GM12878 (cell line): ENCODE measurements at places on chromosomes 7 and 10.

GRCh38 chr10:97185326-97186058, at the start of gene SLIT1:
Gene SLIT1, minus strand, starts transcription at chr10:97185959. Its CDS starts 285 bp downstream, at chr10:97185674.
- DNase-seq, result no peak

GRCh38 chr7:21077602-21078001, 290.9 kb upstream of the SP8 start:
- DNase-seq, result no peak

- DNase-seq, result no peak
Measured at GRCh38 chr10:132590752-132591121, 53.1 kb downstream of the INPP5A start.

- no peak for DNase-seq
Measured at GRCh38 chr7:102473271-102473991, 5.3 kb downstream of the POLR2J start.

- DNase-seq, result no peak
Measured at GRCh38 chr10:3784510-3785250, at the start of gene KLF6. Gene KLF6, minus strand, starts transcription at chr10:3785209. Its CDS starts 195 bp downstream, at chr10:3785014.

- no peak for DNase-seq
Measured at GRCh38 chr10:9895453-9895852, 1122.2 kb upstream of the CELF2 start.

- no peak for DNase-seq
Measured at GRCh38 chr10:120632047-120632446, 175.0 kb downstream of the PLPP4 start.

DNA sequence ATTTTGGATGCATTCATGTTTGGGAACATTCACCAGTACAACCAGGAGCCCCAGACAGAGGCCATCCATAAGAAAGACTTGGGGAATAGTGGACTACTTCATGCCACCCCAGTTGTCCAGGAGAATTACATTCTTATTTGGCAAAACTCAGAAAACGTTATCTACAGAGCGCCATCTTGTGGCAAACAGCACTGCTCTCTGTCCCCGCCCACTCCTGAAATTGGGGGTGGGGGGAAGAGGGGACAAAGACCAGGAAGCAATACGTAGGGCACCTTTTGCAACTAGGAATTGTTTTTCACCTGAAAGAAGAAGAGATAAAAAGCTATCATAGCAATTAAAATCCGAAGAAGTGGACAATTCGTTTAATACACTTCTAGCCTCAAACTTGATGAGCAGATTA, 134.6 kb upstream of the MGMT start:
- DNase-seq, result no peak

DNA sequence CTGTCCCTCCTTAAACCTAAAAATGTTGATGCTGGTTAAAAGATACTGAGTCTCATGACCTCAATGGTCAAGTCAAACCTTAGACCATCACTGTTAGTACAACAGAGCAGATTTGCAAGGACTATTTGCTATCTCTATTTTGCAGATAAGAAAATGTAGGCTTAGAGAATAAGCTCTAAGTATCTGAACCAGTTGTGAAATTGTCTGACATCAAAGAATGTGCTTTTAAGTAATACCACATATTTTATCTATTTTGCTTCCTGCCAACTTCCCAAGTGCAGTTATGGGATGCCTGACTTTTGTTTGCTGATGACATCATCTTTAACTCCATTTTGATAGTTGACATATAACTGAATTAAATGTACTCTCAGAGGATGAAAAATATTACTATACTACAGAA, 83.6 kb upstream of the TMEM106B start:
- no peak for DNase-seq

GRCh38 chr10:121154310-121154709, 303.1 kb downstream of the WDR11 start:
- DNase-seq, result no peak

DNA sequence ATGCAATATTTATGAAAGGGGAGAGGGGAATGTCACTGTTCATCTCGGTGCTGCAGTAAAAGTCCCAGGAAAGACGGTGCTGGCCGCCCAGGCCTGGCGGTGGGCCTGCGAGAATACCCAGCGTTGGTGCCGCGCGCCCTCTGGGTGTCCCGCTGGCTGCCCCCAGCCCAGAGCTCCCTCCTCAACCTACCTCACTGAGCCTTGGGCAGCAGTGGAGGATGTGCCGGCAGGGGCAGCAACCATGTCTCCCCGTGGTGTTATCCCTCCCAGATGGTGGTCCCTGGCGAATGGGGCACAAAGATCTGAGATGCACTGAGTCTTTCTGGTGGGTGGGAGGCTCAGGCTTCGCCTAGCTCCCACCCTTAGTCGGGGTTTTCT, 9.5 kb upstream of the TLX1 start:
- DNase-seq, result no peak

- DNase-seq, result no peak
Measured at GRCh38 chr7:124489925-124490324, 275.7 kb downstream of the GPR37 start.

DNA sequence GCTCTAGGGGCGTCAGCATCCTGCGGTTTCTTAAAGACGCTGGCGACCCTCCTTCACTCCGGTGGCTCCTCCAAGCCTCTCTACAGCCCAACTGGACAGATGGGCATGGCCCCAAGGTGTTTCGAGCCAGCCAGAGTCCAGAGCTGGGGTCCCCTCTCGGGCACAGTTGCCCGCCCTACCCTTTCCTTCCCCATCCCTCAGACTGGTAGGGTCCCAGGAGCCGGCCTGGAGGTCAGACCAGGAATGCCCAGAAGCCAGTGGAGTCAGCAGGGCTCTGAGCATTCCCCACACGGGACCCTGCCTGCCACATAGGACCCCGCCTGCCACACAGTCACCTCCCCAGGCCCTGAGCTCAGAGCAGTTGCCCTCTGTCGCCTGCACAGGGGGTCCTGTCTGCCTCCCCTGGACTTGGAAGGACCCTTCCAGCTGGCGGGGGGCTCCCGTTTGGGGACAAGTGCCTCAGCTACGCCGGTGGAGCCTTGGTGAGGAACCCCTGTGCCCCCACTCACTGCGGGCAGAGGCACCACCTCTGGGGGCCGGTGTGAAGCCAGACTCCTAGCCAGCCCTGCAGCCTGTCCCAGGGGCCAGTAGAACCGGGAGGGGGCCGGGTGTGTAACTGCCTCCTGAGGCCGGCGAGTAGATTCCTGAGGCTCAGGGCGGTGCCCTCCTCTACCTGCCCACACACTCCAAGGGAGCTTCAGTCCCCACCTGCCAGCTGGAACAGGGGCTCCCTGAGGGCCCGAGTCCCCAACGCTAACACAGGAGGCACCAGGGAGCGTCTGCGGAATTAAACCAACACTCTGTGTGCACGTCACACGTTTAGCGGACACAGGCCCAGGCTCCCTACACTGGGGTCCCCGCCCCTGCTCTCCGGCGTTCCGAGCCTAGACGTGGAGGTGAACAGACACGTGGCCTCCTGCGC, 19.4 kb upstream of the PDGFA start:
- DNase-seq, result no peak

- no peak for DNase-seq
Measured at GRCh38 chr7:1113548-1113885, 25.6 kb downstream of the GPER1 start.

- no peak for DNase-seq
Measured at GRCh38 chr10:131744346-131744745, 156.5 kb upstream of the PPP2R2D start.

GRCh38 chr10:75971402-75972211, 540.2 kb downstream of the LRMDA start:
- no peak for DNase-seq

- no peak for DNase-seq
Measured at GRCh38 chr7:6359734-6360133, 87.3 kb upstream of the CYTH3 start.

DNA sequence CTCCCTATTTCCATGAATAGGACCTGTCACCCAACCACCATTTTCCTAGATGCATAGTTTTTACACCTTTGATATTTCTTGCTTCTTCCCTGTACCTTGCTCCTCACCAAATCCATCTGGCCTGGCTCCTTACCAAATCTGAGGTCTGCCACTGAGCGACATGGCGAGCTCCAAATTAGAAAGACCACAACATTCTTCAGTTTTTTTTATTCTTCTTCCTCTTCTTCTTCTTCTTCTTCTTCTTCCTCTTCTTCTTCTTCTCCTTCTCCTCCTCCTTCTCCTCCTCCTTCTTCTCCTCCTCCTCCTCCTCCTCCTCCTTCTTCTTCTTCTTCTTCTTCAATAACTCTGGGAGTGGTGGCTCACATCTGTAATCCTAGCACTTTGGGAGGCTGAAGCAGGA, 7.1 kb downstream of the CPED1 start:
- no peak for DNase-seq

DNA sequence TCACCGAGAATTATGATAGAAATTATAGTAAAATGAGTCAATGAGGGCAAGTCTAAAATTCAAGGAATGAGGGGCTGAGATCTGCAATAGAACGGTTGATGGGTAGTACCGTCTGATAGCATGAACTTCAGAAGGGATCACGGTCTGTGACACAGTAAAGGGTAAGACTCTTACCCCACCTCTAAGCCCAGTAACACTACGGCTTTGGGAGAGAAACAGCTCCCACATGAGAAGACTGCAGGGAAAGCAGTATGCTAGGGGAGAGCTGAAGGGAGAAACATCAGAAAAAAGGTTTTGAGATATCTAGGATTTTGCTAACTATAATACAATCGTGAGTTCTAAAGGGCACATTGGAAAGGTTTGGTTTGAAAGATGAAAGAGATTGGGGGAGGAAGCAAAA, 12.8 kb upstream of the AKAP9 start:
- no peak for DNase-seq

GRCh38 chr7:105493923-105494315, 28.2 kb downstream of the PUS7 start:
- no peak for DNase-seq

GRCh38 chr7:124728610-124729009, 37.0 kb downstream of the GPR37 start:
- no peak for DNase-seq

- no peak for DNase-seq
Measured at GRCh38 chr7:157155959-157156358, 17.2 kb downstream of the UBE3C start.

- DNase-seq, result no peak
Measured at GRCh38 chr7:106034383-106034782, 71.3 kb downstream of the CDHR3 start.

DNA sequence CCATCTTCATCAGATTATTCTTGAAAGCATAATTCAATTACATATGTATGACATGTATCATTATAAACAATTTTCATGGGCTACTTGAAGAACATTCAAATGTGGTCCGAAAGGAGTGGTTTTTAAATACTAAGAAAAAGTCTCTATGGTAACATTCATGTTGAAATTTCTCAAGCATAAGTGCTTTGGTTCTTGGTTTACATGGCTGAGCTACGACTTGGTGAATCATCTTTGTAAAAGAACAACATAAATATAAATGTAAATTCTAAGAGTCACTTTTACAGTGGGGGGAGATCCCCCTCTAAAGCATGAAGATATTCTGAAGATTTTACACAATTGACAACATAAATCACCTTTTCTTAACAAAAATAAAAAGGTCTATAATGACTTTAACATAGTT, 118.6 kb downstream of the MAGI2 start:
- no peak for DNase-seq

DNA sequence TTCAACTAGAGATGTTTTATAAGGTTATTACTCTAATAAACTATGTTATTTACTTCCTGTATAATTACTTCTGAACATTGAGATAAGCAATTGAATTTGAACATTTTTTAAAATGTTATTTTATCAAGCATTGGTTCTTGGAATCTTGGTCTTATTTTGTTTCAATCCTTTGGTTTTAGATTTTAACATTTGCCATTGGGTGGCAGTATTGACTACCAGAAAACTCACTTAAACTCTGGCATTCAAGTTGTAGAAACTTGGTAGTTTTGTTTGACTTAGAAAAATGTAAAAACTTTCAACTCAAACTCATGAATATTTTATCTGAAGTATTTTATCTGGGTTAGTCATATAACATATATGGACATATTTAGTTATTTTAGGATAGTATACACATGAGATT, 48.1 kb downstream of the ATRNL1 start:
- no peak for DNase-seq

- DNase-seq, result no peak
Measured at GRCh38 chr7:94223375-94224084, 171.2 kb upstream of the COL1A2 start.

DNA sequence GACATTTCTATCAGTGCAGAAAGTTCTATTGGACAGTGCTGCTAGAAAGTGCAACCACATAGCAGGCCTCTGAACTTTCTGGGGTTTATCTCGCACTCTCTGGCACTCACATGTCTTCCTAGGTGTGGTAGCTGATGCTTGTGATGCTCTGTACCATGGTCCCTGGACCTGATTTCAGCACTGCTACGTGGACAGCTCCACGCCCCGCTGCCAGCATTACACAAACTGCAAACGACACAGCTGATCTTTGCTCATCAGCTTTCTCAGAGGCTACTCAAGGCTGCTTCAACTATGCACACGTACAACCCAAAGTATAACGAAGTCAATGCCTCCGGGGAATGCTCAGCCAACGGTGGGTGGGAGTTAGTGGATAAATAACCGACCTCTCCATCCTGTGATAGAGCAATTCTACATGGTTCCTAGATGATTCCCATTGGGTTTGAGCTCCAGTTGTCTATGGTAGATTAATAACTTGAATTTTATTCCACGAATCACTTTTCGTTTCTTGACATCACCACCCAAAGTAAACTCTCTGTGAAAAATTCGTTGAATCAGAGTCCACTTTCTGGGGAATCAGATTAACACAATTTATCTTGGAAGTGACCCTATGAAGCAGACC, 302.5 kb downstream of the ACTR3B start:
- DNase-seq, result no peak

DNA sequence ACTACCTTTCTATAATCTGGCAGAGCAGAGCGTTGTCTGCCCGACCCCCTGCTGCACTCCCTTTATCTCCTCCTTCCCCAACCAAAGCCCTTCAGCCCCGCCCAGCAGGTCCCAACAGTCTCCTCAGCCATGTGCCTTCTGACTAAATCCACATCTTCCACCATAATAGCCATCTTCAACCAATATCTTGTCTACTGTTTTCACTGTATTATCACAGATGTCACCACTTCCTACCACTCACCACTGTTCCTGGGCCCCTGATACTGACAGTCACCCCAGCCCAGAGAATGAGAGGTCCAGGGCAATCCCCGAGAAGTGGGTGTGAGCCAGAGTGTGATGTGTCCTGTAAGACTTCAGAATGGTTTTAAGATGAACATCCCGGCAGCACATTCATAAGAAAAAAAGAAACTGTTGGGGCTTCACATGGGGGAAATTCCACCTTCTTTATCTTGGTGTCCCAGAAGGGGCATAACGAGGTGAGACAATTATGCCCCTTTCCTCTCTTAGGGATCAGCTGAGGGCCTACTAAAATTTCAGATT, 25.3 kb downstream of the CCDC6 start:
- DNase-seq, result peak; percentile 82

DNA sequence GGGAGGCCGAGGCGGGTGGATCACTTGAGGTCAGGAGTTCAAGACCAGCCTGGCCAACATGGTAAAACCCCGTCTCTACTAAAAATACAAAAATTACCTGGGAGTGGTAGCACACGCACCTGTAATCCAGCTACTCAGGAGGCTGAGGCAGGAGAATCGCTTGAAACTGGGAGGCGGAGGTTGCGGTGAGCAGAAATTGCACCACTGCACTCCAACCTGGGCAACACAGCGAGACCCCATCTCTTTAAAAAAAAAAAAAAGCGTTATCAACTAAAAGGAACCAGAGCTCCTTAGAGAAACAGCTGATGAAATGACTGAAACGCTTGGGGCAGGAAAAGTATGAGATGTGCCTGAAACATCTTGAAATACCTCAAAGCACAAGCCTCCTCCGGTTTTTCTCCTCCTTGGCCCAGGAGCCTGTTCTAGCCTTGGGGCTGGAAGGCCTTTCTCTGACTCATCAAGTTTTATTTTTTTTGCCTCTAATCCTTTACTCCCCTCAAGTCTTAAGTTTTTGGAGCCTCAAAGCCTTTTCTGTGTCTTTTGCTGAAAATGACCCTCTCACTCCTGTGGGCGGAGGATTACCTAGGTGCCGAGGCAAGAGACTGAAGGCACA, 2.6 kb upstream of the METTL27 start:
- DNase-seq, result no peak

GRCh38 chr10:3095373-3096139, 28.2 kb downstream of the PFKP start:
- peak; percentile 25 for DNase-seq
